ACHN (cell line): ENCODE measurements at places on chromosomes 7 and 10.

- no peak for DNase-seq
Observed at GRCh38 chr7:141409801-141410329, 141.3 kb upstream of the AGK start.

GRCh38 chr10:11551916-11552602, 59.4 kb downstream of the USP6NL start:
- peak; percentile 76 for DNase-seq

DNA sequence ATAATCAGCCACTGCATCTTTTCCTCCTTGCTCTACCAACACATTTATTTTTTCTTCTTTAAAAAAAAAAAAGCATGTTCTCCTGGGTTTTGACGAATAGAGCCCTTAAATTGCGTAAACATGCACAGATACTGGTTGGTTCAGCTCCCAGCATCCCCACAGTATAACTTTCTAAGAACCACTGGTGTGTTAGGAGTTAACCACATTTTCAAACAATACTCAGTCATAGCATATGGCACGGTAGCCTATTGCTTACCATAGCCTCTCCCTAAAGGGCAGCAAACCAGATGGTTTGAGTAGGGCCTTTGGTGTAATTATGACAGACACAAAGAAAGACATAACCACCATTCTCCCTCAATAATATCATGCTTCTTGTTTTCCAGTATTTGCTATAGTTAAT, 145.0 kb downstream of the LRRC4 start:
- DNase-seq = no peak

GRCh38 chr7:106772655-106773108, 92.4 kb upstream of the PIK3CG start:
- DNase-seq = peak; percentile 88

- no peak for DNase-seq
Observed at GRCh38 chr10:131673396-131673795, 227.4 kb upstream of the PPP2R2D start.

DNA sequence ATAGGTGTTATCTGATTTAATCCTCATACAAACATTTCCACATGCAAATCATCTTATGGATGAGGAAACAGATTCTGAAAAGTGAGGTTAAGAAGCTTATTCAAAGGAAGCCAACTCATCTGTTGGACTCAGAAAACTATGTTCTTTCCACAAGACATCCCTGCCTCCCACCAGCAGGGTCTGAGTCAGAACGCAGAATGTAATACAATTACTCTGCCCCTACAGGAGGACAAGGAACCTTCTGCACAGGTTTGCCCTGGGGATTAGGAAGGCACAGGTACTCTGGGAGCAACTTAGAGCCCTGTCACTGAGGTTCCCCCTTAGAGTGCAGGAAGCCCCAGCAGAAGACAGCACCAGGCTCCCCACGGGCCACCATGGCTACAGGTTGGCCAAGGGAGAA, 255.7 kb downstream of the TNS3 start:
- no peak for DNase-seq

DNA sequence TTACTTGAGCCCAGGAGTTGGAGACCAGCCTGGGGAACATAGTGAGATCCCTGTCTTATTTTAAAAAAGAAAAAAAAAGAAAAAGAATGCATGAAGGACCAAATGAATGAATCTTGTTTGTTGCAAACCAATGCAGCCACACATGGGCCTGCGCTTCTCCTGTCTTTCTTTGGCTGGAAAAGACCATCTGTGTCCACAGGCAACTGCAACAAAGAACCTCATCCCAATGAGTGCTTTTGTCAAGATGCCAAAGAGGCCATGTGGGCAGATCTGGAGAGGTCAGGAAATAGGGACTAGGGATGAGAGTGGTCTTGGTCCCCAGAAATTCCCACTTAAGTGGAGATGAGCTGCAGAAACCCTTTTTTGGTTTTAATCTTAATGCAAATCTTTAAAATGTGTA, 49.8 kb upstream of the DUSP5 start:
- DNase-seq = no peak

- no peak for DNase-seq
Observed at GRCh38 chr7:66190504-66190857, 14.7 kb upstream of the TPST1 start.

- DNase-seq = peak; percentile 18
Observed at GRCh38 chr7:90626013-90626412, 29.9 kb downstream of the CDK14 start.

DNA sequence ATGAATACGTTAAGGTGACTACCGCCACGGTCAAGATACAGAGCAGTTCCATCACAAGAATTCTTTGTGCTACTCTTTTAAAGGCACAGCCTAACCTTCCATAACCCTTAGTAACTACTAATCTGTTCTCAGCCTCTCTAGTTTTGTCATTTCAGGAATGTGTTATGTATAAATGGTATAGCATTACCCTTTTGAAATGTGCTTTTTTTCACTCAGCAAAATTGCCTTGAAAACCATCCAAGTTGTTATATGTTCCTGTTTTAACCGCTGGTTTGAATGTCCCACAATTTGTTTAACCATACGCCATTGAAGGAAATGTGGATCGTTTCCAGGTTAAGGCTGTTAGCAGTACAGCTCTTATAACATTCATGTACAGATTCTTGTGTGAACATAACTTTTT, 32.0 kb downstream of the WAC start:
- no peak for DNase-seq

DNA sequence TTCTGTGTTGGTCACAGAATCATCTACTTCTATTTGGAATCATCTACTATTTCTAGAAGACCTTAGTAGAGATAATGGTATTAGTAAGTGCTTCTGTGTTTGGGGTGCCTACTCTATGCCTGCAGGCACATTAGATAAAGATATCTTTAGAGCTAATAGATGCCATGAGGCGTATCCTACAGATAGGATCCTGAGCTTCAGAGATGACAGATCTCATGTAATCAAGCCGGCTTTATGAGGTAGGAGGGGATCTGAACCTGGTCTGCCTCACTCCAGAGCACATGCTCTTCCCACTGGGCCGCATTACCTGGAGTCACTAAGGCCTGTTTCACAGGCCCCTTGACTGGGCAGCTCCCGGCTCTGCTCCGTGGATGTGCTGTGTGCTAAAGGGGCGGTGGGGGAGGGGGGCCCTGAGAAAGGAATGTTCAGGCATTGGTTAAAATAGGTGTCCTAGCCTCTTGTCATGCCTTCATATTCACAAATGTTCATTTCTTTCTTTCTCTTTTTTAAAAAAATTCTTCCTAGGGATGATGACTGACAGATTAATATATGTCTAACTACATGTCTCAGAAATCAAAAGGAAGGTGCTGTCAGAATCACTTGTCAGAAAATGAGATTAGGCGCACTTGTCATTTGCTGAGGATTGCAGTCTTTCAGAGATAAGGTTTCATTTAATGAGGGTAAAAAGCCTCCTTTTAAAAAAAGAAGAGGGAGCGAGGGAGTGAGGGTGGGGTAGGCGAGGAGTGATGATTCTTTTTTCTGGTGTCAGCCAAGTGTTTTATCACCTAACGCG, 458.0 kb upstream of the GALNT17 start:
- no peak for DNase-seq

DNA sequence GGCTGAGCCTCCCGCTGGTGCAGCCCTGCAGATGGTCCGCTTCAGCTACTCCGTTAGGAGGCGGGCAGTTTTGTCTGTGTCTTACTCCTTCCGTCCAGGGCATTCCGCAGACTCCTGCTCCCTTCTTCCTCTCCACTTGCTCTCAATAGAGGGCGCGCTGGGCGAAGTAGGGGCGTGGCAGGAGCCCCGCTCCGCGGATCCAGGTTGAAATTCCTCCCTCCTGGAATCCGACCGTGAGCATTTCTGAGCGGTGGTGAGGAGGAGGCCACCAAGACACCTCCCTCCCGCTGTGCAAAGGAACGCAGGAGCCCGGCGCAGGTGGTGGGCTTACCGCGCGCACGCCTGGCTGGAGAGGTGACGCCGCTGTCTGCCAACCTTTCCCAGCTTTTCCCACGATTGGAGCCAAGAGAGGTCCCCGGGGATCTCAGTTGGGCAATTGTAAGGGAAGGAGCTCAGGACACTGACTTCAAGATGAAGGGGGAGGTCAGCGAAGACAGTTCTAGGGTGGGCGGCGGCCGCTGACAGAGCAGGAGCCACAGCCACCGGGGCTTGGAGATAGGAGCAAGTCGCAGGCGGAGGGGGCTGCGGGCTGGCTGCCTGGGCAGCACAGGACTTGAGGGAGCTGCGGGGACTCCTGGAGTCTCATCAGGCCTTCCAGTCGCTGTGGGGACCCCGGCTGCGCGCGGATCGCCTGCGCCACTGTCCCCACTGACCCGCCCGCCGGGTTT, 1011.3 kb downstream of the XPNPEP1 start:
- peak; percentile 75 for DNase-seq

- peak; percentile 28 for DNase-seq
Observed at GRCh38 chr10:68135362-68135761, 26.1 kb downstream of the MYPN start.

- no peak for DNase-seq
Observed at GRCh38 chr10:29748109-29748650, 113.4 kb upstream of the SVIL start.

DNA sequence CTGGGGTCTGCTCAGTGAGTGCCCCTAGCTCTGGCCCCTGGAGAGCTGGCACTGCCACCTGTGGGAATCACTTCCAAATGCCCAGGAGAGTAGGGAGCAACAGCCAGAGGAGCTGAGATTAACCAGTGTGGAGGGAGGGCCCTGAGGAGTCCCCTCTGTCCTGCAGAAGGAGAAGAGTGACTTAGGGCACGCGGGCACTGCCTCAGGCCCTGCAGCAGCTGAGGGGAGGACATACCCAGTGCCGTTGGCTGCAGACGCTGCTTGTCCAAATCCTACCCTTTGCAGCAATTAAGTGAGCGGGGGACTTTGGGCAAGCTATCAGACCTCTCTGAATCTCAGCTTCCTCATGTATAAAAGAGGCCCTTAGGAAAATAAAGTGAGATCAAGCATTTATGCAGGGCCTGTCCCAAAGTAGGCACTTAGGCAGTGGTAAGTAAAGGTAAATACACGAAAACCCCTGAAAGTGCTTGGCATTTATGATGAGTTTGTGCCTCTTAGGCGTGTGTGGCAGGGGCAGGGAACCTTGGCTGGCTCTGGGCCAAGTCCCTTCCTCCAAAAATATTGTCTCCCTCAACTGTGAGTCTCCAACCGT, 16.9 kb downstream of the PRF1 start:
- no peak for DNase-seq

DNA sequence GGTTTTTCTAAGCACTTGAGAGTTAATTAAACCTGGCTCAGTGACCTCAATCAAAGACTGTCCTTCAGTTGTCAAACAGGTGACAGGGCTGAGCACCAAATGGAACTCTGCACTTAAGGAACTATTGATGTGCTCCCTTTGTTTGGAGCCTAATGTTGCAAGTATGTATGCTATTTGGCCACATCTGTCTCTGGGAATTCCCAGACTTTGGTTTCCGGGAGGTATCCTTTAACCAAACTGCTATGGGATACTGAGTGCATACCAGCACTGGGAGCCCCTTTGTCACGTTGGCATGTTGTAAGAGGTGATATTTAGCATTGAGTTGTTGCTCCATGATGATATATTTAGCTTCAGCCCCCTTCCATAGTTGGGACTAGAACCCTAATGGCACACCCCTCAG, 25.2 kb downstream of the ASZ1 start:
- no peak for DNase-seq

DNA sequence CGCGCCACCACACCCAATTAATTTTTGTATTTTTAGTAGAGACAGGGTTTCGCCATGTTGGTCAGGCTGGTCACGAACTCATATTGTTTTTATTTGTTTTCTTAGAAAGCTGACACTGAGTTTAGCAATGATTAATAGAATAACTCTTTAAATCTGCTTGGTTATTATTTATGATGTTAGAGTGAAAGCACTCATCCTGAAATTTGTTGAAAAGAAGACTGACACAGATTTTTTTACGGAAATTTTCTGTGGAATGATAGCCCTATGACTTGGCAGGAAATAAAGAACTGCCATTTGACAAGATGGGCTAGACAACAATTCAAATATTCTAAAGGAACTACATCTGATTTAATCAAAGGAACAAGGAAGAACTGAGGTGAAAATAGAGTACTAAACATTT, 4.3 kb upstream of the GSAP start:
- DNase-seq = no peak

DNA sequence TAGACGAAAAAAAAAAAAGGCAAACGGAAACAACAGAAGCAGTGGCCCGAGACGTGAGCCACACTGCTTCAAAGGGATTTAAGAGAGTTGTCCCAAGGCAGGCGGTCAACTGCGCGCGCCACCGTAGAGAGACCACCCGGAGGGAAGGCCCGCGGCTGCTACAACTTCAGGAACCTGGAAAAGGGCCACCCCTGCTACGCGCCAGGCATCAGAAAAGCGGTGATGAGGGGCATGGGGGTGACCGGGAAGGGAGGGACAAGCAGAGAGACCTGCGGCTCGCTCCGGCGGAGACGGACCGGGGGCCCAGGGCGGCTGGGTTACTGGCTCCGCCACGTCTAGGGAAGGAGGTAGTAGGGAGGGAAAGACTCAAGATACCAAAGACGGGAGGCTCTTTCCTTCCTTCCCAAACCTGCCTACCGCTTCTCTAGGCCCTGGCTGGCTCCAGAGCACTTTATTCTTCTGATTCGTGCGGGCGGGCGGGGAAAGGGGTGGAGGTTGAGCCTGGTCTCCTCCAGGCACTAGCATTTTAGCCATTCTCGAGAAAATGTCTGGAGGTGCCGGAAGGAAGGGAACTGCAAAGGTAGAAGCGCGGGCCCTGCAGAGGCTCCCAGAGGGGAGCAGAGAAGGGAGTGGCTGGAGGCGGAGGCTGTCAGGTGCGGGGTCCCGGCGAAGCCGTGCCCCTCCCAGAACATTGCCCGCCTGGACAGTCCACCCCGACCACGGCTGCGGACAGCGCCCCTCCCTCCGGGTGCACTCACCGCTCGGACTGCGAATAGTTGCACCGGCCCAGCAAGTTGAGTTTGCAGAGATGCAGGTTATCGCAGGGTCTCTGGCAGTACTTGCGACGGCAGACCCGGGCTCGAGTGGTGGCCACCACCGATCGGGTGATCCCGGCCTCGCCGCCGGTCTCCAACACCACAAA, 993 bp downstream of the ZC3HAV1 start:
- peak; percentile 43 for DNase-seq

GRCh38 chr7:151057989-151058780, 488 bp upstream of the CDK5 start:
- DNase-seq = peak; percentile 100

DNA sequence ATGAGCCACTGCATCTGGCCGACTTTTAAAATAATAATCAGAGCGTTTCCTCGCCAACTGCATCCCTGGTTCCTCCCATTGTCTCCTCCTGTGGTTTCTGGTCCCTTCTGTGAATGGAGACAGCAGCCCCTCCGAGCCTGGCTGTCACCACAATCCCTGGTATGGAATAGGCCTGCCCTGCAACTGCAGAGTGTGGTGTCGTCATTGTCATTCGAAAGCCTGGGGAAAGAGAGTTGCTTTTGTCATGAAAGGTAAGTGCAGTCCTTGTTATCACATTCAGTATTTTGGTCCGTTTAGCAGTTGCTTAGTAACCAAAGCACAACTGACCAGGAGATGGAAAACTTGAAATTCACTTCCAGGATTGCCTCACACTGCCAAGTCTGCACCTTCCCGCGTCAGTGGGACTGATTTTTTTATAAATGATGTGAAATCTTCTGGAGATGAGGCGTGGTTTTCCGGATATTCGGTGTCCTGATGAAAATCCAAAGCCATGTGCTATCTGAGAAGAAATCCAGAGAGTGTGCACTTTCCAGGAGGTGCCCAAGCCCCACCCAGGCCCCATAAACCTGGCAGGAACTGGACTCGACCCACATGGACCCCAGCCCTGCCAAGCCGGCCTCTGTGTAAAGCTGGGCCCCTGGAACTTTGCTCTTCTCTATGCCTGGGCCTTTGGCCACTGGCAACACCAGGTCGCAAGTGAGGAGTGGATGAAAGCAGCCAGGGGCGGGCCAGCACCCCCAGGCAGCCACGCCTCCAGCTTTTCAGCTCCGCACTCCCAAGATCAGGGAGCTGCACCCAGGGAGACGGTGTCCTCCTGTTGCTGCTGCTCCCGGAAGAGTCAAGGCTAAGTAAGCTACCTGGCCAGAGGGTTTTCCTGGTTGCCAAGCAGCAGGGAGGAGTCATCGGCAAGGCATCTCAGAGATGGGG, 133.7 kb upstream of the SH2B2 start:
- peak; percentile 74 for DNase-seq
